ENCODE measurements at places on chromosomes 3 and 15. TPM values are rescaled to one million over a fixed set of nuclear protein-coding genes. Genes with fewer than 3 reads are reported as not detected.

Gene ARL8B
- total RNA-seq, result 53.4 TPM

Gene LPP
- total RNA-seq, result 89.3 TPM

Gene SPTBN5
- total RNA-seq, result 1.5 TPM

DNA sequence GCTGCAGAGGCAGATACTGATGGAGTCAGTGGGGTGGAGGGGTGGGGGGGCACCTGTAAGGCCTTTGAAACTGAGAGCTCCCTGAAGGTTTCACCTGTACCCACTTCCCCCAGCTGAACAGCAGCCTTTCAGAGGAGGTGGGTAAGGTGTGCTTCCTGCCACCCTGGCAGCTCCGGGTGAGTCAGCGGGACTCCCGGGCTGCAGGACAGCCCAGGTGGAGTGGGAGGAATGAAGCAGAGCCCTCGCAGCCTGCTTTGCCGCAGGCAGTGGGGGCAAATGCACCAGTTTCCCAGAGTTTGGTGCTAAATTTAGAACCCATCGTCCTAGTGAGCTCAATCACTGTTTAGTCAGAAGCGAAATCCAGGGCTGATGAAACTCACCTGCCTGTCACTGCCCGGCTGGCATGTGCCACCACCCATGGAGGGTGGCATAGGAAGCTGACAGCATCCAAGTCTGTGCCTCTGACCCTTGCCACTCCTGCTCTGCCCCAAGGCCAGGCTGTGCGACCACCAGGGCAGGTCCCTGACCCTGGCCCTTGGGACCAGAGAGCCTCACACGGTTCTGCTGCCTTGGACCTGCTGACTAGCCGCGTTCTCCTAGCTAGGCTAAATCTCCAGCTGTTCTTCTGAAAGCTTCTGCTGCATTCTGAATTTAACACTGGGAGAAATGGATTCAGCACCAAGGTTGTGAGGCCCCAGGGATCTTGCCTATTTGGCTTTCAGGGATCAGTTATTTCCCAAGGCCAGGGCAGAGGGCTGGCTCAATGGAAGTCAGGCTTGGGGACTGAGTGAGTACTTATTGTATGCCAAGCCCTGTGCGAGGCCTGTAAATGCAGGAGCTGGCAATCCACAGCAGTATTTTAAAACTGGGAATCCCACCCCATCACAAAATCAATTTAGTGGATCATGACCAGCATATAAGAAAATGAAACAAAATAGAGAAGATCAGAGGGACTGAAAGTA lies 67.3 kb upstream of the RASGRF1 start:
- H3K4me3 ChIP-seq, result no peak overlapping the region
- no peaks in the 10 kb centered on the region for H3K4me1 ChIP-seq
- no peak for DNase-seq
- no peak overlapping the region for H3K27ac ChIP-seq

DNA sequence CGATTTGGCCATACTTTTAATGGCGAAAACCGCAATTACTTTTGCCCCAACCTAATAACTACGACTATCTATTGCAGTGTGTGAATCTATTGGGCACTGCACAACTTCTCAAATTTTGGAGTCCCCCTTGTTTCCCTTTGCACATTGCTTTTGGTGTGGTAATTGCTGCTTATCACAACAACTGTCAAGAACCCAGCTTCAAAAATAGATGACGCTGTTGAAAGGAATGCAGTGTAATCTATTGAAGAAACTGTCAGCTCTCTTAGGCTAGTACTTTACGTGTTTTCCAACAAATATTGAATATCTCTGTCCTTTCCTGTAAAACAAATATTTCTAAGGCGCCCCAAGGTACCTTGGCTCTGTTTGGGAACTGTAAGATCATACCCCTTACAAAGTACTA lies 222.8 kb upstream of the UBE2E2 start:
- H3K36me3 ChIP-seq, result no peaks in the 10 kb centered on the region
- no peaks in the 10 kb centered on the region for H3K27me3 ChIP-seq
- H3K4me1 ChIP-seq, result no peaks in the 10 kb centered on the region
- DNase-seq, result no peak
- no peak overlapping the region for H3K4me3 ChIP-seq

GRCh38 chr3:45657853-45658252 lies 31.3 kb upstream of the SACM1L start:
- H3K27ac ChIP-seq, result no peak overlapping the region
- H3K36me3 ChIP-seq, result no peaks in the 10 kb centered on the region
- no peaks in the 10 kb centered on the region for H3K27me3 ChIP-seq
- DNase-seq, result no peak
- H3K4me1 ChIP-seq, result peaks cover 14% of the 10 kb centered on the region
- H3K4me3 ChIP-seq, result no peak overlapping the region

- no peak for DNase-seq
- peaks cover 59% of the 10 kb centered on the region for H3K36me3 ChIP-seq
- no peaks in the 10 kb centered on the region for H3K27me3 ChIP-seq
- H3K4me1 ChIP-seq, result no peaks in the 10 kb centered on the region
- H3K4me3 ChIP-seq, result no peak overlapping the region
Measured at GRCh38 chr15:42194513-42194912, 13.6 kb downstream of the VPS39 start.

DNA sequence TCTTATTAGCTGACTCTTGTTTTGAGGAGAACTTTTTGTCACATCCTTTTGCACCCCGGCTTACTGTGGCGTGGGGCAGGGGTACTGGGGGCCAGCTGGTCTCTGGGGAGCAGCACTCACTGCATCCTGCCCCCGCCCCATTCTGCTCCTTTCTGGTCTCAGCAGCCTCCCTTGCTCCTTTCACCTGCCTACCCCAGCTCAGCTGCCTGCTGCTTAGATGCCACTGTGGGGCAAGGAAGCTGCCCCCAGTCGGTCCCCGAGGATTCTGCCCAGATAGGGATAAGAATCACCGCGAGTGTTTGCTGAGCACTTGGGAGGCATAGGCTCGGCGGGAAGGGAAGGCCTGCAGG lies 32.0 kb downstream of the APBA2 start:
- H3K27me3 ChIP-seq, result peaks cover 10% of the 10 kb centered on the region
- H3K4me3 ChIP-seq, result no peak overlapping the region
- DNase-seq, result no peak
- H3K4me1 ChIP-seq, result no peaks in the 10 kb centered on the region
- H3K36me3 ChIP-seq, result no peaks in the 10 kb centered on the region
